ENCODE measurements at places on chromosomes 13 and 19.
A peak's percentile ranks its signal among the peaks of the same experiment; 100 is the strongest.

- DNase-seq = no peak
These were observed 30.4 kb upstream of the FARP1 start for GRCh38 chr13:98112456-98112855.

- DNase-seq = no peak
These were observed 180.3 kb upstream of the ZNF507 start for GRCh38 chr19:32165141-32165540.

- DNase-seq = peak; percentile 86
These were observed at the start of gene ZNF112 for GRCh38 chr19:44356383-44357111. TSS of gene ZNF112 (minus strand) at chr19:44356680. CDS start at chr19:44340539, 16,141 bp downstream.

- DNase-seq = no peak
These were observed 38.6 kb upstream of the POP4 start for GRCh38 chr19:29567366-29567915.

DNA sequence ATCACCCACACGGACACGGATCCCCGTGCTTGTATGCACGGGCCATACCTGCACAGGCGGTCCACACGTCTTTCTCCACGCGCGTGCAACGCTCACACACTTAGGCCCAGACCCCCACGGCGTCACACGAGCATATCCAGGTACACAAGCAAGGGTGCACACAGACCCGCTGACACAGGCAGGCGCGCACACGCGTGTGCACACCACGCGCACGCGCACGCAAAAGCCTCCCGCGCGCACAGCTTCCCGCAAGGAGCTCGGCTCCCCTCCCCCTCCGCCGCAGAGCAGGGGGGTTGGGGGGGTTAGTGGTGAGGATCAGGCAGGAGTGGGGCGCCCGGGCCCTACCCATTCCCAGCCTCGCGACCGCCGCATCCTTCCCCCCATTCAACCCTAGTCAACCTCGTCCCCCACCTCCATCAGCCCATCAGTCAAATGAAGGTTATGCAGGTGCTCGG lies 407 bp downstream of the RAB3A start:
- no peak for DNase-seq

GRCh38 chr13:21218351-21219035 lies 42.0 kb downstream of the MRPL57 start:
- no peak for DNase-seq

DNA sequence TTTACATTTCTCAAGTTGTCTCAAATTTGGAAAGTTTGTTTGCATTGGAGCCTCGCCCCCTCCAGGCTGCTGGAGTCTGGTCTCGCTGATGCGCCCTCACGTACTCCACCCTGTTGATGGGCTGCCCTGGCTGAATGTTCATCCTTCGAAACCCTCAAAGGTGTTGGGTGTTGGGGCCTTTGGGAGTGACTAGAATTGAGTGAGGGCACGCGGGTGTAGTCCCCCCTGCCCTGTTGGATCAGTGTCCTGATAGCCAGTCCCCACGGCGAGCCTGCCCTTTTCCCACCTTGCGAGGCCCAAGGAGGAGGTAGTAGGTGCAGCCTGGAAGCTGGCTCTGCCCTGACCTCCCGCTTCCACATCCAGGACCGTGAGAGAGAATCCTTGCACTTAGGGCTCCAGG lies 14.8 kb downstream of the TFDP1 start:
- DNase-seq = no peak

DNA sequence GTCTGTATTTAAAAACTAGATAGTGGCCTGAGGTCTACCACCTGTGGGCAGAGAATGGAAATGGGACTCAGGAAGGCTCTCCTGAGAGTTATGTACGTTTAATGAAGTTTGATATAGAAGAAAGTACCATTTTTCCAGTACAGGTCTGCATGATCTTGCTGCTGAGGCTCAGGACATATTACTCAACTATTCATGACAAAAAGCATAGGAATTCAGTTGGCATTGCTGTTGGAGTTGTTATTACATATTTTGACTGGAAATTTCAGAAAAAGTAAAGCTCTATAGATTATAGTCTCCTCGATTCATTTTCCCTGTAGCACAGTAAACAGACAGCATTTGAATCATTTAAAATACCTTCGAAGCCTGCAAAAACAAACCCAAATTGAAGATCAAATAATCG lies 469.8 kb downstream of the DCT start:
- no peak for DNase-seq

DNA sequence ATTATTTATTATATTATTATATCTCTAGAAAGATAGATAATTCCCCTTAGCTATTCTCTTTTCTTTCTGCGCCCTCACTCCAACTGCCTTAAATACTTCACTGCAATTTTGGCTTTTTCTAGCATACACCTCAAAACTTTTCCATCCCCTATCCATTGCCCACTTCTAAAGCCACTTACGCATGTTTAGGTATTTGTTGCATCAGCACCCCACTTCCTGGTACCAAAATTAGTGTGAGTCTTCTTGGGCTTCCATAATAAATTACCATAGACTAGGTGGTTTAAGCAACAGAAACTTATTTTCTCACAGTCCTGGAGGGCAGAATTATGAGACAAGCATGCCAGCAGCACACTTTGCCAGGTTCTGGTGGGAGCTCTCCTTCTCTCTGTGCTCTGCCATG lies 209.0 kb downstream of the FGF14 start:
- DNase-seq = no peak

DNA sequence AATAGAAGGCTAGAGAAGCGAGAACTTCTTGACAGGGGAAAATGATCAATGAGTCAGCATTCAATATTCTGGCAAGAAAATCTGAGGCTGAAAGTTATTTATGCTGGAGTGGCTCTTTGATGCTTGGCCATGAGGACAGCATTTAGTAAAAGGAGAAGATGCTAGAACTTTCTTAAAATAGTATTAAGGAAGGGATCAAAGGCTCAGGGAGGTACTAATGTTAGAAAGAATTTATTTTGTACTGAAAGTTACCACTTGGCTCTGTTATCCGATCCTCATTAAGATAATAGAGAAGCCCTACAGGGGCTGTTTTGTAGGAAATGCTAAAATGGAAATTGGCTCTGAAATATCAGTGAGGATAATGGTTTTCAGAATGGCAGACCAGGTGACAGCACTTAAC lies 1774.6 kb upstream of the PCDH20 start:
- no peak for DNase-seq

DNA sequence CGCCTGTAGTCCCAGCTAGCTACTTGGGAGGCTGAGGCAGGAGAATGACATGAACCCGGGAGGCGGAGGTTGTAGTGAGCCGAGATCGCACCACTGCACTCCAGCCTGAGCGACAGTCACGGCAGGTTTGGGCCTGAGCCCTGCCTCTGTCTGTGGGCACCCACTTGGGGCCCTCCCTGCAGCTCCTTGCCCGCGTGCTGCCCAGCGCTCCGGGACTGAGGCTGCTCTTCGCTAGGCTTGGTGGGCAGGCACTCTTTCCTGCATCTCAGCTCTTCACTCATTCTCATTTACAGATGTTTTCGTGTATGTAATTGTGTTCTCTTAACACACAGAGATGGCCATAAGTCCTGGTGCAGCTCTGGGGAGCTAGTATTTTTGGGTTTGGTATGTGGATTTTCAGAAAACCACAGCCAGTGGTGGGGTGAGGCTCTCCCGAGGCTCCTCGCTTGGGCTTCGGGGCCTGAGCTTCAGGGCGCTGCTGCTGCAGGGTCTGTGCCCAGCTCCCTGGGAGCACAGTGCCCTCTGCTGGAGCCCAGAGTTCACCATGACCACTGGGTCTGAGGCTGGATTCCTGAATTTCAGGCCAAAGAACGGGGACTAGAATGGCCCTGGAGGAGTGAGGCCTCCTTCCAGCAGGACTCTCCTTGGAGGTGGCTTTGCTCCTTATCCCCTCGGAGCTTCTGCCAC lies 15.2 kb downstream of the UPF1 start:
- no peak for DNase-seq

DNA sequence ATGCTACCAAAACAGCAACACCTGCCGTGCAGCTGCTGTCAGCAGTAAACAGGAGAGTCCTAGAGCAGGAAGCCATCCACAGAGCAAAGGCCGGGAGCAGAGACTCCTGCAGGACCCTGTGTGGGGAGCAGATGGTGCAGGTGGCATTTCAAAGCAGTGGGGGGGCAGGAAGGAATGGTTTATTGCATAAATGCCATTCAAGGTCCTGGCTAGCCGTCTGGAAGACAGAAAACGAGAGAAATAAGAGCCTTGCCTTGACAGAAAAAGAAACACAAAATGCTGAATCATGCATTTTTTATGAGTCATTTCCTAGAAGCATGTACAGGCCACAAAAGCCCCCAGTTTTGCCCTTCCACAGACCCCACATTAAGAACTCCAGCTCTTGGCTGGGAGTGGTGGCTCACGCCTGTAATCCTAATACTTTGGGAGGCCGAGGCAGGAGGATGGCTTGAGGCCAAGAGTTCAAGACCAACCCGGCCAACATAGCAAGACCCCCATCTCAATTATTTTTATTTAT lies 5.4 kb downstream of the RSPH6A start:
- no peak for DNase-seq

GRCh38 chr13:29564373-29564772 lies 31.1 kb downstream of the SLC7A1 start:
- no peak for DNase-seq

GRCh38 chr13:40765602-40766001 lies 5.4 kb downstream of the MRPS31 start:
- DNase-seq = no peak

- DNase-seq = no peak
These were observed 30.2 kb downstream of the ITM2B start for GRCh38 chr13:48263196-48263595.

GRCh38 chr19:18603255-18603957 lies 3.2 kb downstream of the CRLF1 start:
- DNase-seq = no peak

DNA sequence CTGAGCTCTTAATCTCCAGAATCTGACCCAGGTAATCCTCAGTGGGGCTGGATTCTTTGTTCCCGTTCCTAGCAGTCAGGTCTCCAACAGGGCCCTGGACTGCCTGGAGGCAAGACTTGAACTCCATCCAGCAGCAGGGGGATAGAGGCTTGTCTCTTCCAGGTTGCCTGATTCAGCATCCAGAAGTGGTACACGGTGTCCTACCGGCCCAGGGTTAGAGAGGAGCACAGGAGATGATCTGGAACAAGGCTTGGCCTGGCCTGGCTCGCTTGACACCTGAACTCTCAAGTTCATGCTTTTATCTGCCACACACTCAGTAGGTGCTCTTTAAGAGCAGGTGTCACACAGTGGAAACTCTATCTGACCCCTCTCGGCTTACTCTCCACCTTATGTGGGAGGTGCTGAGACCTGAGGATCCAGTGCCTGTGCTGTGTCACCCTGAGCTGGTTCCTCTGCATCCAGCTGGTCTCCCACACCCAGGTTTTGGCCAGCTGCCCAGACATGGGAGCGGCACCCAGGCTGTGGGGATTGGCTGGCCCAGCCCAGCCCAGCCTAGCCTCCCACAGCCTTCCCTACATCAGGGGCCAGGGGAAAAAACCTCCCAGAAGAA lies at the start of gene CYP4F3:
TSS of gene CYP4F3 (plus strand) at position 604 of the 610 bp plus-strand sequence. CDS start 519 bp downstream, outside the sequence.
- DNase-seq = no peak

GRCh38 chr13:97028441-97029299 lies 34.4 kb upstream of the OXGR1 start:
- DNase-seq = no peak

GRCh38 chr13:46903748-46904147 lies 6.9 kb upstream of the HTR2A start:
- DNase-seq = no peak

DNA sequence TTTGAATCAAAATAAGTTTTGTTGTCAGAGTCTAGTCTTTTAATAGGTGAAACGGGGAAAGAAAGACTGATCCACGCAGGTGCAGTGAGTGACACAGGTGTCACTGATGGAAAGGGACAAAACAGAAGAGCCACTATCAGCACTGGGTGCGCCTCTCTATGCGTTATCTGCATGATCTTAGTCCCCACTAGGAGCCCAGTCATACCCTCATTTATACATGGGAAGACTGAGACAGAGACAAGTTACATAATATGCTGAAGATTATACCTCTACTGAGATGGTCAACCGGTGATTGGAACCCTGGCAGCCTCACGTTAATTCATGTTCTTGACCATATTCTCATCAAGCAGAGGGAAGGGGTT lies 3.4 kb downstream of the LRCH1 start:
- no peak for DNase-seq

DNA sequence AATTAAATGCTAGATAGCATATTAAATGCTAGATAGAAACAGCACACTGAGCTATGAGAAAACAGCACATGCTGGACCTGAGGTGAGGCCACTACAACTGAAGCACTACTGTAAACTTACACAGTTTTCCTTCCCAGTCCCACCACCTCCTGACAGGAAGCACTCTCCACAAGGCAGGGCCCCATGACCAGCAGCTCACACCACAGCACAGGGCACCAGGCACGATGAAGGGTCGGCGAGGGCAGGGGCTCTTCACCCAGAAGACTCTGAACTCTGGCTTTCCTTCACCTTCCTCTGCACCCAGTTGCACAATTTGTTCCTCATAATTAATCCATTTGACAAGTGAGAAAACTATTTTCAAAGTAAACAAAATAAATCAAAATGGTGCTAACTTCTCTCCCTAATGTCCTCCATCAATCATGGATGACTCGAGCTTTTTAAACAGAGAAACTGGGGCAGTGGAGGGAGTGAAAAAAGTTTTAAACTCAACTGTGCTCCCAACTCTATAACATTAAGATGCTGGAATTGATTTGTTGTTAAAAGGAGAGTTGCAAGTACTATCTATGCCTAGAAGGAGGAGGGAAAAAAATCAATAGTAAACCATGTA lies 568.7 kb downstream of the UQCRFS1 start:
- no peak for DNase-seq

GRCh38 chr19:3983936-3984583 lies 1.2 kb downstream of the EEF2 start:
- DNase-seq = no peak

GRCh38 chr19:43331435-43332010 lies 22.0 kb upstream of the CD177 start:
- no peak for DNase-seq

DNA sequence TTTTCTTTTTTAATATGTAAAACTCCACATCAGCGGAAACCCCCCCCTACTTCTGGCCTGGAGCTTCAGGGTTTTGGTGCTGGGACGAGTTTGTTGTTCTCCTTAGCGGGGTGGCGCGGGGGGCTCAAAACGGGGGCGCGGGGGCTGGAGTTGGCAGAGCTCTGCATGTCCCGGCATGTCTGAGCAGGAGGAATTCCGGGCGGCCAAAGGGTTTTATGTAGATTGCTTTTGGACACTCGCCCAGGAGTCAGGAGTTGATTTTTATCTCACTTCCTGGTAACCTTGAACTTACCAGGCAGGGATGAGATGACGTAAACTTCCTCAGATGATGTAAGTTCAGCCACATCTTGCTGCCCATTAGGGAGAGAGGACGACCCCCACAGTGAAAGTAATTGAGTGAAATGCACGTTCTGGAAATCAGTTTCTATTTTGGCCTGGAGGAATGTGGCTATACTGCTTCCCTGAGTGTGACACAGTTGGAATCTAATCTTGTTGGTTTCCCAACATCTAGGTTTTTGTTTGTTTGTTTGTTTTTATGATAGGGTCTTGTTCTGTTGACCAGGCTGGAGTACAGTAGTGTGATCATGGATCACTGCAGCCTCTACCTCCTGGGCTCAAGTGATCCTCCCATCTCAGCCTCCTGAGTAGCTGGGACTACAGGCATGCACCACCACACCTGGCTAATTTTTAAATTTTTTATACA lies 21.0 kb upstream of the GDF15 start:
- peak; percentile 90 for DNase-seq

Data from NCI-H2081 treated with DMSO at 0.1 percent for 48 hours (cell line).